ENCODE measurements at places on chromosomes 2 and 18. TPM values are rescaled to one million over a fixed set of nuclear protein-coding genes. Genes with fewer than 3 reads are reported as not detected.

RBKS gene
- 4.6 TPM for total RNA-seq

PPIG gene
- 23.4 TPM for total RNA-seq

CHCHD5 gene
- total RNA-seq: 20.0 TPM

NT5C1B gene
- not detected for total RNA-seq

TBR1 gene
- total RNA-seq: not detected

CBLN2 gene
- not detected for total RNA-seq

COLEC11 gene
- not detected for total RNA-seq

DUSP2 gene
- total RNA-seq: 4.9 TPM

GALNT13 gene
- not detected for total RNA-seq

FAM228A gene
- not detected for total RNA-seq

Data from MG63 (cell line).